ENCODE measurements at places on chromosomes 12 and 14.

DNA sequence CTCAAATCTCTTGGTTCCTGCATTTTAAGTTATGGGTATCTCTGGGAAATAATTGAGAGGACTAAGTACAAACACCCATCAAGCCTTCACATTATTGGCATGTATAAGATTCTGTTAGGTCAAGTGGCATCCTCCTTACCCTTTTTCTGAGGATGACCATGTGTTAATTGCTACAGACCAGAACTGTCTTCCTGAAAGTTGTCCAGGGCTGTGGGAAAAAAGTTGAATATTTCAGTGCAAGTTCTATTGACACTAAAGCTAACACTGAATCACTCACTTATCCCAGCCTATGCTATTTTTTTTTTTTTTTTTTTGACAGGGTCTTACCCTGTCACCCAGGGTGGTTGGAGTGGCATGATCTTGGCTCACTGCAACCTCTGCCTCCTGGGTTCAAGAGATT lies 130.1 kb upstream of the HIF1A start:
- DNase-seq: no peak

- DNase-seq: no peak
Measured at GRCh38 chr12:51160814-51161459, 12.0 kb downstream of the TFCP2 start.

- no peak for DNase-seq
Measured at GRCh38 chr12:111193496-111193895, 175.4 kb downstream of the PHETA1 start.

DNA sequence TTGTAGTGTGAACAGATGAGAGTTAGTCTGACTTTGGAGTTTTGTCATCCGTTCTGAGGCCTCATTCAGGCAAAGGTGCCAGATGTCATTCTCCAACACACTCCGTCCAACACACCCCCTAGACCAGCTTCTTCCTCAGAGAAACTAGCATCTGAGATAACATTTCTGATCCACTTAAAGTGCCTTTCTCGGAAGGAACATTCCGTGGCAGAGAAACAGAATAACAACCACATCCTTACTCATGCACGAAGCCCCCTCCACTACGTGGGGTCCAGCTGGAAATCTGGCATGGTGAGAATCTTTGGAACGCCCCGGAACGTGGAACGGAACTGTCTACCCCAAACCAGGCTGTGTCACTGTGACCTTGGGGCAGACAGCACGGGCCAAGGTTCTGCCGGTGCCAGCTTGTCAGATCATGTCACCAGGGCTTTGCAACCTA lies 17.0 kb upstream of the BCL7A start:
- DNase-seq: no peak

DNA sequence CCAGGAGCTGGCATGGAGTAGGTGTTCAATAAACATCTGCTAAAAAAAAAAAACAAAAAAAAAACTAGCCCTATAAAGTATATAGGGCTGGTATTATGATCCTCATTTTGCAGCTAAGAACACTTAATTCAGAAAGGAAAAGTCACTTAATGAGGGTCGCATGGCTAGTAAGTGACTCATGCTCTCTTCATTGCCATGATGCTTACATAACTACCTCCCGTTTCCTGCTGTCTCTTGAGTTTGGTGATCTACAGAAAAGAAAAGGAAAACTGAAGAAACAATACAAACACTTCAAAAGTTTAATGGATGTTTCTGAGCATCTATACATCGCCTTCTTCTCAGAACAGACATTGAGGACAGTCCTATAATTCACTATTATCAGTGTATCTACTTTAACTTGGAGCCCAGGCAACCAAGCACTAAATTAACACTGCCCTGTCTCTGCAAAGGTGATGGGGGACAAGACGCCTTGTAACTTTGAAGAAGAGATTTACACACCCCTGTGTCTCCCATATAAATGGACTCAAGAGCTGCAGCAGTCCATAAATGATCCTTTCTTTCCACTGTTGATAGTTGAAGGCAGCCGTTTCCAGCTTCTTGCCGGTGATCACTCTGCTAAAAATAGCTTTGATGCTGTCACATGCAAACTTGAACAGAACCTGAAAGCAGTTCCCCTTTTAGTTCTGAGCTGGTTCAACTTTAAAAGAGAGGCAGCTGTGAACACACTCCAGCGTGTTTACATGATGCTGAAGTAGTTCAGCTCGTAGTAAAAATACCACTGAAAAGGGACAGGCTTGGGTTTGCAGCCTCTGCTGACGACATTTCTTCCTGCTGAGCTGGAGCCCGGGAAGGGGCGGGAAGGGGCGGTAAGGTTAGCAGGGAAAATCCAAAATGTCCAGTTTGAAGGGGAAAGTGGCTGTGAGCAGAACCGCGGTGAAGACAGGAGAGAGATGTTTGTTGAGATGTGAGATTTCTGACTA lies 113.3 kb downstream of the FOXN3 start:
- peak; percentile 90 for DNase-seq

DNA sequence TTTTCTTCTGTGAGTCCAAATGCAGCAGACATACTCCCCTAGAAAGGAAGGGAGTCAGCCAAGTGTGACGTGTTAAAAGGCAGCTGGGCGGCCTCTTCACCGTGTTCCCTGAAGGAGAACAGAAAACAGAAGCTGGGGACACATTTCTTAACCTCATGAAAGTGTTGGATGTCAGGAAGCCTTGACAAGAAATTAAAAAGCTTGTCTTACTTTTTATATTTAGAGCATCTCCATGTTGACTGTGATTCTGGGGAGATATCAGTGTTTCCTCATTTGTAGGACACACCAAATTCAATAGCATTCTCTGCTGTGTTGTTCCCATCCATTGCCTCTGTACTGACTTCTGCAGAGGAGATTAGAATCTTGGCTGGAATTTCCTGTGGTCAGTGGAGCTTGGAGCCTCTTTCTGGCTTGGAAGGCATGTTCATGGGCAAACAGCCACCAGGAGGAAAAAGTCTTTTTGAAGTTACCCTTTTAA lies 93.7 kb downstream of the RMST start:
- no peak for DNase-seq

DNA sequence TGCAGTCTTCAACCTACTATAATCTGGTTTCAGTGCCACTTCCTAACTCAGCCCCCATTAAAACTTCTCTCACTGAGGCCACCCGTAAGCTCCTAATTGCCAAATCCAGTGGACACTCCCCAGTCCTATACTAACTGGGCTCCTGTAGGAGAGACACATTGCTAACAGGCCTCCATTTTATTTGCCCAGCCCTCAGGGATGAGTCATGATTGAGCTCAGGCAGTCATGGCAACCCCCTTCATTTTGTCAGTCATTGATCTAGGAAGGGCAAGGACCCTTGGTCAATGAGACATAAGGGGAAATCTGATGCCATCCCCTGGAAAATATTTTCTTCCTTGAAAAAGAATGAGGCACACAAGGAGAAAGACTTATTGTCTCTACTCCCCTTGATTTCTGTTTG lies 70.1 kb upstream of the HIF1A start:
- DNase-seq: no peak

DNA sequence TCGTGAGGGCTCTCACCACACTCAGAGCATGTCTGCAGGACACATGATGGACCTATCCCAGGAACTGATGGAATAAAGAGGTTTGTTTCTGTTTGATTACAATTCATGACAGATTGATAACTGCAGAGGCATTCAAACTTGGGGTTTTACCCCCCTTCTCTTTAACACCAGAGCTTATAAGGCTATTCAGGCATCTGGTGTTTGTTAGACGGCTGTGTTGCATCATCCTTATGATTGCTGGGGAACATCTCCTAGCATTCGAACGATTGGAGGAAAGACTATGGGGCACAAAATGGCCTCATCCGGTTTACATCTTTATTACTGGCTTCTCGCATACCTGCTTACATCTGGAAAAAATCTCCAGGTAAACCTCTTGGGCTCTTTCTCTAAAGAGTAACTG lies 191.8 kb downstream of the MSRB3 start:
- no peak for DNase-seq

DNA sequence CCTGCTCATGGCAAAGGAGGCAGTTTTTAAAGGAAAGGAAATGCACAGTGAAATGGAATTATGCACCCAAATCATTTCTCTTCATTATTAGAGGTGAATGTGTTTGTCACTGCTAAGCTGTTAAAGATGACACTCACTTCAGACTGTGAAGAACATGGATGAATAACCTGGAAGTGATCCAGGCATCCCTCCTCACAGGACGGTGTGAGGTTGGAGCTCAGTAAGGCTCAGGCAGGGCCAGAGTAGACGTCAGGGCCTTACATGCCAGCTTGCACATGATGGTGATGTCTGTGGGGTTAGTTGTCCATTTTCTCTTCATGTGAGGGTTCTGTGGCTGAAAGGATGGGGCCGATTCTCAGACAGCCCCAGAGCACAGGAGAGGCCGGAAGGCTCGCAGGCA lies 273.1 kb downstream of the PCNX1 start:
- DNase-seq: no peak

- peak; percentile 76 for DNase-seq
Measured at GRCh38 chr12:13173012-13173932, 23.3 kb upstream of the EMP1 start.

DNA sequence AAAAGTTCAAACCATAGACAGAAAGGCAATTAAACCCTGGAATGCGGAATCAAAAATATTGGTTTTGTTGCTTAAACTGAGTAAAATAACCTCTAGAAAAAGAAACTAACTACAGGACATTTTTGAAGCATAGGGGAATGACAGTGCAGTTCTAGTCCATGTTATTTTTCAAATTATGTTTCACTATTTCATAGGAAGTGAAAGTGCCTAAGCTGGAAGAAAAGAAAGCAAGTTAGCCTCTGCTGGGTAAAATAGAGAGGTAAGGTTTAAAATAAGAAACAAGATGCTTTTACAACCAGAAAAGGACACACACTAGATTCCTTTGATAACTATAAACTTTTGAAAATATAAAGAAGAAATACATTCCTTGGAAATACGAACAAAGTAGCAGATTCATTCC lies 1.1 kb downstream of the CLECL1 start:
- no peak for DNase-seq

GRCh38 chr12:69732088-69732487 lies 6.6 kb upstream of the RAB3IP start:
- DNase-seq: no peak

GRCh38 chr14:105299654-105300541 lies 903 bp downstream of the BRF1 start:
- no peak for DNase-seq

DNA sequence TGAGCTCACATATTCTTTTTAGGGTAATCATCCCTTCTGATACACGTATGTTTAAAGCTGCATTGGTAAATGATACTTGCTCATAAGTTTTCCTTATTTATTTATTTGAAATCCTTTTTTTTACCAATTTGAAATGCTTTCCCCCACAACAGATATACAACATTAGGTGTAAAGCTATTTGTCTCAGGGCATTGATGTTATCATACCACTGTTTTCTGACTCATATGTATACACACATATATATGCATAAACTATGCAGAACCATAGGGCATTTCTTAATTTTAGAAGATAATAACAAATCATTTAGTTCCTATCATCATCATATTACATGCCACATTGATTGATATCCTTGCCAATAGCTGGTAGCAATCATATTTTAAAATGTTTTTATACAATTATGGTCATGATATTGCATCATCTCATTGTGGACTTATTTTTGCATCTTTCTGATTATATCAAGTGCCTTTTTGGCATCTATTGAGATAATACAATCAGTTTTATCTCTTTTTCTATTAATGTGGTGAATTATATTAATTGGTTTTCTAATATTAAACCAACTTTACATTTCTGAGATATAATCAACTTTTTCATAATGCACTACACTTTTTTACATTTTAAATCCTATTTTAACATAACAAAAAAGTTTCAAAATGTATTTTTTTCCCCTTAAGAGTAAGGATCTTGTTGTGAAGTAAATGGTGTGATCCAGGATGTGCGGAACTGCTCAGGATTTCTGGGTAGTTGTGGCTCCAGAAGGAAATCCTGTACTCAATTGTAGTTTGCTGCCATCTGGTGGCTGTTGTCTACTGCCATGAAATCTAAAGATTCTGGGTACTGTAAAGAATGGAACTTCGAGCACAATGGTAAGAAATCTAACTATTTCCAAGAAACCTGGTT lies 16.7 kb downstream of the OR9K2 start:
- DNase-seq: peak; percentile 25

DNA sequence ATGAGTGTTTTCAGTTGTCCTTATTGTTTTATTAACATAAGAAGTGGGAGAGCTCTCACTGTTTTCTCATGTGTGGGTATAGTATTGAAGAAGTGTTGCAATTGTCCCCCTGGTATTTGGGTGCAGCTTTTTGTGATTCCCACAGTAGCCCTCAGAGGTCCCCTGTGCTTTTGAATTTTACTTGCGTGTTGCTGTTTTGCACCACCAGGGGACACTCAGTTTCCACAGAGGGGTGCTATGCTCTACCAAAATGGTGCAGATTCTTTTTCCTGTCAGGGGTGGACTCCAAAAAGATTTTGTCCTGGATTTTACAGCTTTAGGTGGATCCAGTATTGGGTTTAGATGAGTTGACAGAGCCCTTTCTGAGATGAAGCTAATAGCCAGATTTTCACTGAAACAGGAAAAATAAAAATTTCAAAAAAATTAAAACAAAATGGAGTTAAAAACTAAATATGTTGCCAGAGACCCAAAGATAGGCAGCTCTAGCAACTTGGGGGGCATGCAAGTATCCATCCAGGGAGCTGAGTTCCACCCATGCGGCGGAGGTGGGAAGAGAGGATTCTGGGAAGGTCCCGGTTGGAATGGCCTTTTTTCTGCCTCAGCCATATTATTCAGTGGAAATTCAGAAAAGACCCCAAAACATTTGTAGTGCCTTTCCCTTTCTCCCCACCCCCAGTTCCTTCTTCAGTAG lies 50.2 kb downstream of the TTLL5 start:
- DNase-seq: no peak

- no peak for DNase-seq
Measured at GRCh38 chr12:124681779-124682391, 114.5 kb upstream of the NCOR2 start.

GRCh38 chr14:61553730-61554641 lies 141.3 kb upstream of the HIF1A start:
- DNase-seq: no peak

DNA sequence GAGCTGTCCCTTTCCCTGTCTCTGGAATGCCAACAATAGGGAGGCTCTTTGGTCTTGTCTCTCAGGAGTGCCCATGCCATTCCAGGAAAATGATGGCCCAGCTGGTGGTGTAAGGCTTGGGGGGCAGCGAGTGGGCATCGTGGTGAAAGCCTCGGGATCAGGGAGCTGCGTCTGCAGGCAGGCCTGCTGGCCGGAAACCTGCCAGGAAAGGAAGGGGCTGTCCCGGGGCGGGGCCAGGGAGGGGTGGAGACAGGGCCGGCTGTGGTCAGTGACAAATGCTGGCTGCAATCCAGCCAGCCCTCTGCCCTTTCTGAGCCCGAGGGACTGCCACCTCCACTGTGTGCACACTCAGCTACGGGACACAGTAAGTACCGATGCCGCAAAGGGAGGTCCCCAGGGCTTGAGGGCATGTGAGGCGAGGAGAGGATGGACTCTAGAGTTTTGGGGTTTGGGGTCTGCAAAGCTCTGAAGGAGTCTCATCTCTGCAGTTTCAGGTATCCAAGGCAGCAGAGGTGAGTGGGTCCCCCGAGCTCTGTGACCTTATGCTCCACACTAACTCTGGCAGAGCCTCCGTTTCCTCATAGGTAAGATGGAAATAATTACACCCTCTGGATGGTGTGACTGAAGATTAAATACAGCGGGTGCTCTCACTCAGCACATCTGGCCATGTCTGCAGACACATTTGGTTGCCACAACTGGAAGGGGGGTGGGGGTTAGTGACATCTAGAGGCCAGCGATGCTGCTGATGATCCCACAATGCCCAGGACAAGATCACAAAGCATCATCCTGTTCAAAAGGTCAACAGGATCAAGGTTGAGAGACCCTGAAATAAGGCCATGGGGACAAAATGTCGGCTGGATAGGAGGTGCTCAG lies at the start of gene SERPINA5:
TSS of gene SERPINA5 (plus strand) at position 300 of the 873 bp plus-strand sequence. CDS start 5,937 bp downstream, outside the sequence.
- no peak for DNase-seq

GRCh38 chr12:113987261-113988063 lies 21.3 kb upstream of the RBM19 start:
- DNase-seq: no peak

GRCh38 chr14:93114713-93115068 lies 1.0 kb downstream of the ITPK1 start:
- DNase-seq: no peak

All from GM12864 (cell line).